ENCODE measurements at places on chromosomes 16 and 17.

- DNase-seq, result peak; percentile 65
Observed at GRCh38 chr17:80220054-80220735, at the start of the genes SGSH and SLC26A11. SGSH (minus strand) TSS chr17:80220333; CDS start chr17:80220313, 20 bp downstream. SLC26A11 (plus strand) TSS chr17:80220427; CDS start chr17:80221561, 1,134 bp downstream.

GRCh38 chr16:84498223-84498610, 6.2 kb downstream of the MEAK7 start:
- DNase-seq, result no peak

DNA sequence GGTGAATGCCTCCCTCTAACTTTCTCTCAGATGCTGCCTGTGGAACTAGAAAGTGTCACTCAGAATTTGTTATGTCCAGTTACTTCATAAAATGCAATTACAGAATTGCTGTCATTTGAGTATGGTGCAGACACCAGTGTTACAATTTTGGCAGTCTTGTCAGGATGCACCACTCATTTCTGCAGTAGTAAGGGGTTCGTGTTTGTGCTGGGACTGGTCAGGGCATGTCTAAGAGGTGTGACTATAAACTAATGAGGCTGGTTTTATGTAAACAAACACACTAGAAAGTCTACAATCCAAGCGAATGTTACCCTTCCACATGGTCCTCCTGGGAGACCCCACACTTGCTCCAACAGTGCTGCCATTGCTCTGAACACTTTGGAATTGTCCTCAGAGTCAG, 206.2 kb downstream of the ANKFN1 start:
- DNase-seq, result no peak

DNA sequence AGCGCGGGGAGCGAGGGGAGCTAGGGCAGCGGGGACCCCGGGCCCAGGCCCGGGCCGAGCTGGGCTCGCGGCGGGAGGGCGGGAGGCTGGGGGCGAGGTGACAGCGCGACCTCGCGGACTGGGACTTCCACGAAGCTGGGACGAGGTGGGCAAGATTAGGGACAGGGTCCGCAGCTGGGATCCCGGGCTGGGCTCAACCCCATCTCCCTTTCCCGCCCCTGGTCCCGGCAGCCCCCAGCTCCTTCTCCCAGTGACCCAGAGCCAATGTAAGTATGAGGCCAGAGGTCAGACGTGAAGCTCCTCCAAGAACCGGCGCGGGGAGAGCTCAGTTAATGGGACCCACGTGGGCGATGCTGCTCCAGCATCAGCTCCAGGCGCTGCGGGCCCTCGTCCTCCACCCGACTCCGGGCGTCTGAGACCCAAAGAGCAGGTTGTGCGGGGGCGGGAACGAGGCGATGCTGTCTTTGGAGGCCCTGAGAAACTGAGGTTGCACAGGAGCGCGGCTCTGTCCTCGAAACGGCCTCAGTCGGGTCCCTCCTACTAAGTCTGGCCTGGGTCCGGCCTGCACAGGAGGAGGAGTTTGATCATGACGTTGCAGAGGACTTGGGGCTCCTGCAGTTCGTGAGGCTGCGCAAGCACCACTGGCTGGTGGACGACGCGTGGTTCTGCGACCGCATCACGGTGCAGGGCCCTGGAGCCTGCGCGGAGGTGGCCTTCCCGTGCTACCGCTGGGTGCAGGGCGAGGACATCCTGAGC, 585 bp downstream of the ALOX12 start:
- DNase-seq, result no peak

DNA sequence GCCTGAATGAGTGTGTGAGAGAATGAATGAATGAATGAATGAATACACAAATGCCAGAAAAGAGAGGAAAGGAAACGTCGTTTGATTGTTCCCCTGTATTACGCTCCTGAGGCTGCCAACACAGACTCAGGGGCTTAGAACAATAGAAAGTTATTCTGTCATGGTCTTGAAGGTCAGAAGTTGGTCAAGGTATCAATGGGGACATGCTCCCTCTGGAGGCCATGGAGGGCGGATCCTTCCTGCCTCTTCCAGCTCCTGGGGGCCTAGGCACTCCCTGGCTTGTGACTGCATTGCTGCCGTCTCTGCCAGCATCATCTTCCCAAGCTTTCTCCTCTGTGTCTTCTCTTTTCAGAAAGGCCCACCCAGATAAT, 1.5 kb upstream of the SLC38A8 start:
- peak; percentile 14 for DNase-seq

GRCh38 chr16:48623304-48624016, 13.5 kb upstream of the N4BP1 start:
- DNase-seq, result peak; percentile 69

DNA sequence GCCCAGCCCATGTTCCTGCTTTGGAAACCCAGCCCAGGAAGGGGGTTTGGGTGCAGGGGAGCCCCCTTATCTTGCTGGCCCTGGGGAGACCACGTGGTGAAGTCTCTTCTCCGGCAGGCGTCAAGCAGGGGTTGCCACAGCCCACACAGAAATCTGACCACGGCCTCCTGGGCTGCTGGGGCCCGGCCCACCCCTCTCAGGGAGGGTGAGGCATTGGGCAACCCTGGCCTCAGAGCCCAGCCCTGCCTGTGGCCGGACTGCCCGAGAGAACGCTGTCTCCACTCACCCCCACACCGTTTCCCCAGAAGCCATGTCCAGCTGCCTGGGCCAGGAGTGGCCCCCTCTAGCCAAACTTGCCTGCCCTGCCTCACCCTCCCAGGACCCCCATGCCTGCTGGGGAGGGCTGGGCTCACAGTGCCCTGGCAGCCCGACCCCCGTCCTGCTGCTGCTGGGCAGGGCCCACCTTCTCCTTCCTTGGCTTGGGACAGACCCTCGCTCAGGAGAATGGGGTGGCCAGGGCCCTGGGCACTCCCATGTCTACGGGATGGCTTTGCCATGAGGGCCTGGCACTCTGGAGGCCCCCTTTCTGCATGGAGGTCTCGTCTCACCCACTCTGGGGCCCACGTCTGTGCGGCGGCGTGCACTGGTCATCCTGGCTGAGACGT, 6.7 kb downstream of the RPUSD1 start:
- no peak for DNase-seq

DNA sequence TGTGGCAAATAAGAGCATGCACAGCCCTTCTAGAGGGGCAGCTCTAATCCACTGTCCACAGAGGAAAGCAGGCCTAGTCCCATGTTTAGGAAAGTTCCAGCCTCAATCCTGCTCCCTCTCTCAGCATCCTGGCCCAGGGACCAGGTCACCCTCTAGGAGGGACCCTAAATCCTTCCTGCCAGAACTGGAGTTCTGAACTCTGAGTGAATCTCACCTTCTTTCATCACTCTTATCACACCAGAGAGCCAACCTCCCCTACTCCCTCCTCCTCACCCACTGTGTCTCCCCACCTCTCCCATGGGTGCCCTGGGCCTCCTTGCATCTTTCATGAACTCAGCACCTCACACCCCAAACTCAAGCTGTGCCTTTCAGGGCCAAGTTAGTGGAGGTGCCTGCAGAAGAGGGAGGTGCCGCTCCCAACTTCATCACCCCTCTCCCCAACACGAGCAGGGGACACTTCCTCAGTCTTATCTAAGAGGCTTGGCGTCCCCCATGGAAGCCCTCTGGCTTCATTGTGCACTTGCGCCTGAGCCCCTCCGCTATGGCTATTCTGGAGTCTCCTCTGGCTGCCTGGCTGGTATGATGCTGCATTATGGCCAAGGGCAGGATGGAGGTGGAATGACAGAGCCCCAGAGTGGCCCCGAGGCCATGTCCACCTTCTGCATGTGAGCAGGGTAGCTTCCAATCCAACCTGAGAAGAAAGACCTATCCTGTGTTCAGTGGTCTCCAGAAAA, 31.7 kb downstream of the PIK3R6 start:
- DNase-seq, result no peak

- no peak for DNase-seq
Observed at GRCh38 chr17:2706911-2707510, 4.6 kb downstream of the CLUH start.

DNA sequence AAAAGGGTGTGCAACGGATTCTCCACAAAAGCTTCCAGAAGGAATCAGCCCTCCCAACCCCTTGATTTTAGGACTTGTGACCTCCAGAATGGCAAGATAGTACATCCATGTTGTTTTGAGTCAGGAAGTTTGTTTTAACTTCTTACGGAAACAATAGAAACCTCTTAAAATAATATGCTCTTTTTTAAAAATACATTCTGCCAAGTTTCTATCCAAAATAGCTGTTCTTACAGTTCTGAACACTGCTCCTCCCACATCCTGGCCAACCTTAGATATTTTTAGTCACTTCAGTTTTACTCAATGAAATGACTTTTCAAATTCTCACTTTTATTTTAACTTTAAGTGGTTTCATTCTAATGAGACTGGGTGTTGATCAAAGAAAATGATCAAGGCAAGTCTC, 156.4 kb downstream of the ZNF18 start:
- no peak for DNase-seq

GRCh38 chr17:34712481-34713195, 133.3 kb downstream of the TMEM132E start:
- DNase-seq, result no peak

DNA sequence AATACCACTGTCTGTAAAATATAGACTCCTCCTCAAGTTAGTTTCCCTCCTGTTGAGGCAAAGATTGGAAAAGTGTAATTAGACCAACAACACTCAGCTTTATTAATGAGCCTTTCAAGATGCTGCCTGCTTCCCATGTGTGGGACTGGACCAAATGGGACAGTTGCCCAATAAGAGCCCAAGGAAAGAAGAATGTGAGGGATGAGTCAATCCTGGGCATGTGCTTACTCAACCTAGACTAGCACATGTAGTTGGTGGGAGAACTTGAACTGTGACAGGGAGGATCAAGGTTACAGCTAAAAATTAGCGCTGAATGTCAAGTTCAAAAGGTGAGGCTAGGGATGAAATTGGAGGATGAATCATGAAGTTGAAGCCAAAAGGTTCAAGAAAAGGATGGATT, 435.5 kb downstream of the CA10 start:
- DNase-seq, result no peak

DNA sequence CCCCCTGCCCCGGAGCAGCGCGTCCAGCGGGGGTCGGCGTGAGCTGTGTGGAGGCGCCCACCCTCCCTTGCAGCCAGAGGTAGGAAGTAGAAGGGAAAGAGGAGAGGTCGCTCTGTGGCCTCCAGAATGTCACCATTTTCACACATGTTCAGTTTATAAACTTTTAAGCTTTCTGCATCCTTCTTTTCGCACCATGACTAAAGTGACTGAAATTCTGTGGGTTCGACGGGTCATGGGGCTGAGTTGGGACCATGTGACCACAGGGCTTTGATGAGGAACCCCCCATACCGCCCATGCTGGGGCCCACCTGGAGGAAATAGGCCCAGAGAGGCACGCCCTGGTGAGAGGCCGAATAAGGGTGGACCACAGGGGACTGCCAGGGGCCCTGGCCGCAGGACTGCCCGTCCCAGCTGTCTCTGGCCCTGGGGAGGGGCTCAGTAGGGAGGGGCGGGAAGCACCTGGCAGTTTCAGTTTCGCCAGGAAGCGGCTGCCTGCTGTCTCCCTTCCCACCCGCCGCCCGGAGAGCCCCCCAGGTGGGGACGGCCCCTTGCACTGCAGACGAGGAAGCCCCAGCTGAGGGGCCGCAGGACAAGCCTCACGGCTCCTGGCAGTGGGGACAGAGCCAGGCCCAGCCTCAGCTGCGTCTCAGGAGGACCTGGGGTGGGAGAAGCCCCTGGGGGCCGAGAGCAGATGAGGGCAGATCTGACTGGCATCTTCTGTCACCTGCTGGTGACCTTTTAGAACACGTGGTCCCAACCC, 9.0 kb downstream of the CBFA2T3 start:
- no peak for DNase-seq

GRCh38 chr17:39635614-39636176, 1.2 kb upstream of the STARD3 start:
- DNase-seq, result no peak

DNA sequence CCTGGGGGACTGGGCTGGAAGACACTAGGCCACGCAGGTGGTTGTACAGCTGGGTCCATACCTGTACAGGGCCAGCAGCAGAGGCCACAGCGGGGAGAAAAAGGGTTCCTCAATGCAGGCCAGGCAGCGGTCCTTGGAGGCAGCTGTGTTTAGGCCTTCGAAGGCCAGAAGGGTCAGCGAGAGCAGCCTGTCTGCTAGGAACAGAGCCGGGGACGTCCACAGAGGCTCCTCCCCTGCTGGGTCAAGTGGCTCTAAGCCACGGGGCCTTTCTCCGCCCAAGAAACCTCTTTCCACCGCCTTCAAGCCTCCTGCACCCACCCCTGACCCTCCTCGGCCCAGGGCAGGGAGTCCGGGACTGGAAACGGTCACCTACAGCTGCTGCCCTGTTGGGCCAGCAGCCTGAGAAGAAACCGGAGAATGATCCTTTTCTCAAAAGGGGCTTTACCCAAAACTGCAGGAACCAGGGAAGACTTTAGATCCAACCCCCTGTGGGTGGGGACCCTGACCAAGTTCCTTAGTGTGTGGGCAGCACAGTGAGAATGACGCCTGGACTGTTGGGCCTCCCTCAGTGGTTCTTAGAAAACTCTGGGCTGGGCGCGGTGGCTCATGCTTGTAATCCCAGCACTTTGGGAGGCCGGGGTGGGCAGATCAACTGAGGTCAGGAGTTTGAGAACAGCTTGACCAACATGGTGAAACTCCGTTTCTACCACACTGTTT, 8.4 kb upstream of the SPATA2L start:
- no peak for DNase-seq
